Stimulated activated CD4-positive, alpha-beta T cell treated with anti-CD3 and anti-CD28 coated beads, Interleukin-1b, Interleukin-23, amount 100 ng/mL, for 24 hours (primary cell): ENCODE measurements at places on chromosomes 2 and 18.

DNA sequence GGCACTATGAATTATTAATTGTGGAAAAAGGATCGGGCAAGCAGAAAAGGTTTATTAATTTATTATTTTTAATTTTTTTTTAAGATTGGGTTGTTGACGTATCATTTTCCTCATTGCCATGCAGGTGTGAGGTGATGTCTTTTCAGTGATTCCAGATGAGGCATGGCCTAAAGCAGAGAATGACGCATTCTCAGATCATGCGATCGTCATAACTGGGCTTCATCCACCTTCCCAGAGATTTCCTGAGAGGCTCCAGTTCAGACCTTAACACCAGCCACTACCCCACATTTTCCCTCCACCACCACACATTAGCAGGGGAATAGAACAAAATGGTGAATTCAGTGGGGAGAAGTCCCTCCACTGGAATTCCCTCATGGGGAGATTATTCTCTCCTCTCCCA is 518.4 kb upstream of the SPHKAP start:
- DNase-seq = no peak

DNA sequence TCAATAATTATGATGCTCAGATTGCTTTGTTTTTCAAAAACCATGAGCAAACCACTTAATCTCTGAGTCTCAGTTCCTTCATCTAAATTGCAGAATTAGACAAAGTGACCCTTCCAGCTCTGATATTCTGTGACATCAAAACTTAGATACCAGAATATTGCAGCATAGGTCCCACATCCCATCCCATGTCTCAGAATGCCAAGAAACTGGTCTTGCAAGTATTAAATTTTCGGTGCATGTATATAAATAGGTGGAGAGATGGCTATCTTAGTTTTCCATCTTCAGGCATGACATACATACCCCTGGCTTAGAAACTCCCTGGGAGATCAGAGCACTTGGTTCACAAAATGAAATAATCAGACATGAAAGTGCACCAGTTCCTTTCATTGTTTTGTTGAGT is 39.8 kb downstream of the WDR75 start:
- DNase-seq = no peak

DNA sequence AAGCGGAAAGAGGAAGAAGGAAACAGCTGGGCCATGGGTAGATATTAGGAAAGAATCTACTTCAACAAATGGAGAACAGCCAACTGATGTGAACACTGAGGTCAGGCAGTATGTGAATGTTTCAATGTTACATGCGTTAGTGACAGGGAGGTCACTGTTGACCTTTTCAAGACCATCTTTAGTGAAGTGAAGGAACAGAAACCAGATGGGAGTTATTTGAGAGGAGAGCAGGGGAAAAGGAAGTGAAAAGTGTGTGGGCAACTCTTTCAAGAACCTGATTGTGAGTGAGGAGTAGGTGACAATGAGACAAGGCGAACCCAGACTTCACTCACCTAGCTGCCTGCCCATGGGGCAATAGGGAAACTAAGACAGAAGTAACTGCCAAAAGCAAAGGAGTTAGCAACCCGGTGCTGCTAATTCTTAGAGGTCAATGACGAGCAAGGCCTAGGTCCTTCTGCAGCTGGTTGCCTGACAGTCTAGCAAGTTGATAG is 67.0 kb downstream of the SP3 start:
- no peak for DNase-seq

DNA sequence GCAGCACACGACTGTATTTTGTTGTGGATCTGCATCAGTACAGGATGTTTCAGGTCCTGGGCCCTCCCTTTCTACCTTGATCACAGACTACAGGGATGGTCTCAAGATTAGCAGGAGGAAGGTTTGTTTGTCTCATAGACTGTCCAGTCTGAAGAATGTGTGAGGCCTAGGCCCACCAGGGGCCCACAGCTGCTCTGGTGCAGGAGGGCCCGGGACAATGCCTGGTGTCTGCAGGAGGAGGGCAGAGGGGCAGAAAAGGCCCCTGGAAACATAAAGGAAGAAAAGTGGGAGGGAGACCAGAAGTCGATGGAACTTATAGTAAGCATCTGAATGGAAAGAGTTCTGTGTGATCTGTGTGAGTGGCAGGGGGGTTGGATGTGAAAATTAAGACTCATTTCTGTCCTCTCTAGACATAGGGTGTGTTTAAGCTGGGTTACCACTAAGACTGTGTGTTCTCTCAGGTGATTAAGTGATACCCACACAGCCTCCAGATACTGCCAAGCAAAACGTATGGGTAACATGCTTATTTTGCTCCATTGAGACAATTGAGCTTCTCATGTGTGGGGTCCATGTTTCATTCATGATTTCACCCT is 33.4 kb upstream of the LPIN2 start:
- DNase-seq = no peak

DNA sequence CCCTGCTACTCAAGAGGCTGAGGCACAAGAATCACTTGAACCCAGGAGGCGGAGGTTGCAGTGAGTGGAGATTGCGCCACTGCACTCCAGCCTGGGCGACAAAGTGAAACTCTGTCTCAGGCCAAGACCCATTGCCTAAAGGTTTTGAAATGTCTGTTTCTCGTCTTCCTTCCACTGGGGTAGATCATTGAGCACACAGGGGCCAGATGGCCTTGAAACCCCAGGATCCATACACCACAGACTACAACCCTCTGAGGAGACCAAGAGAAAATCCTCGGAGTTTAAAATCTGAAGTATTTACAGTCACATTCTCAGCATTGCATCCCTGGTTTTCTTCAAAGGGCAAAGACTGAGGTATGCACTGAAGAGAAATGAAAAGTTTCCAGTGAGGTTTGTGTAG is 7.1 kb upstream of the EPAS1 start:
- DNase-seq = no peak

DNA sequence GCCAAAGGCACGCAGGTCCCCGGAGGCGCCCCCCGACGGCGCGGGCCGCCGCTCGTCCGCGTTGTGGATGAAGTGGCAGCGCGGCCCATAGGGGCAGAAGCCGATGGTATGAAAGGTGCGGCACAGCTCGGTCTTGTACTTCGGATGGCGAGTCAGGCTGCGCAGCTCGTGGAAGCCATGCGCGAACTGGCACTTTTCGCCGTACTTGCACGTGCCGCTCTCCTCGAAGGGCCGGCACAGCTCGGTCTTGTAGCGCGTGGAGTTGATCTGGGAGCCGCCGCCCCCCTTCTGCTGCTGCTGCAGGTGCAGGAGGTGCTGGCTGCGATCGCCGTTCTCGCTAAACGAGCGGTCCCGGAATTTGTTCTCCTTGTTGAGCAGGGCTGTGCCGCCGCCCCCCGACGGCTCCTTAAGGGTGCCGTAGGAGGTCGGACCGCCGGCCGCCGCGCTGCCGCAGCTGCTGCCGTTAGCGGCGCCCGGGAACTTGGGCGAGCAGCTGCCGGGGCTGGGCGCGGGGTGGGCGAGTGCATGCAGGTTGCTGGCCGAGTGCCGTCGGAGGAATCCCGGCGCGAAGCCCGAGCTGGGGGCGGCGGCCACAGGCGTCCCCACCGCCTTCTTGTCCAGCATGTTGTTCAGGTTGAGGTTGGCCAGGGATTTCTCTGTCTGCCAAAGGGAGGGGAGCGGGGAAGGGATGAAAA is 1.2 kb downstream of the ZFP36L2 start:
- DNase-seq = peak; percentile 33

DNA sequence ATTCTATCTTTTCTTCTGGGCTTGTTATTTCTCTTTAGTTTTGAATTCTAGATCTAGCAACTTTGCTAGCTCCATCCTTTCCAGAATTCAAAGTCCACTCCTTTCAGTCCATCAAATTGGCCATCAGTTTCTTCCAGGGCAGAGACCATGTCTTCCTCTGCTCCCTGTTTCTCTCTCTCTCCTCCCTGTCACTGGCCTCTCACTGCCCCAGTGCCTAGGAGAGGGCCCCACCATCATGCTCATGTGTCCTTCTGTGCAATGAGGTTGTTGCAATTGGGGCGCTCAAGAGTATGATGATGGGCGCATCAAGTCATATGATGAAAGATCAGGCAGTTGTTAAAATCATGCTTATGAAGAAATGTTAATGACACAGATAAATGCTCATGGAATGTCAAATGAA is 159.2 kb upstream of the HS6ST1 start:
- no peak for DNase-seq

GRCh38 chr2:15719566-15720313 is 128.1 kb downstream of the DDX1 start:
- DNase-seq = no peak

- no peak for DNase-seq
These were observed 365.5 kb downstream of the SETBP1 start for GRCh38 chr18:45046228-45046627.
